RWPE2 (cell line): ENCODE measurements at places on chromosomes 11 and 22.

DNA sequence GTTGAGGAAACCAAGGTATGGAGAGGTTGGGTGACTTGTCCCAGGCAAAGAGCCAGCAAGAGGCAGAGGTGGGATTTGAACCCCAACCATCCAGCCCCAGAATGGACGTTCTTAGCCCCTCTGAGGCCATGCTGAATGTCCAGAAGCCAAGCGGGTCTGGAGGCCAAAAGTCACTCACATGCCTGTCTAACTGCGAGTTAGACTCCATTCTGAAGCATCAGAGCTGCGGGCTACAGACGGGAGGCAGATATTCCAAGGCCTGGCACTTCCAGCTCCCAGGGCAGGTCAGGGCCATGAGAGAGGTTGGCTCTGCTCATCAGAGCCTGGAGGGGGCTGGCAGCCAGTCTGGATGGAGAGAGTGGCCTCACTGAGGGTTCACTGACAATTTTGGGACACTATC is 616.5 kb downstream of the BRD1 start:
- DNase-seq: no peak

DNA sequence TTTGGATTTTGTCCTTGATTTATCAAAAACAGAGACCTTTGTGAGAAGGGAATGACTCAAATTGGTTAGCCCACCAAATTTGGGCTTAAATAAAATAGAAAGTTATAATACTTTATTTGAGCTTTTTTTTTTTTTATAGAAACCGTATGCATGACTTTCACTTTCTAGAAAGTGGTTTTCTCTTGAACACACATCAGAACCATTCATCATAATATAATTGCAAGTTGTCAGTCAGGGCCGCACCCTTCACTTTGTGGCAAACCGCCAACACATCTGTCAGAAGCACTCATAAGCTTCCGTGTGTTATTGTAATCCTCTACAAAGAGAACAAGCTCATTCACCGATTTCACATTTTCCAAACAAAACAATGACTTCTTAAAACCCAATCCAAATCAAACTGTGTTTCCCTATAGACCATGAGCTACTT is 76.1 kb downstream of the SOX6 start:
- peak; percentile 71 for DNase-seq

DNA sequence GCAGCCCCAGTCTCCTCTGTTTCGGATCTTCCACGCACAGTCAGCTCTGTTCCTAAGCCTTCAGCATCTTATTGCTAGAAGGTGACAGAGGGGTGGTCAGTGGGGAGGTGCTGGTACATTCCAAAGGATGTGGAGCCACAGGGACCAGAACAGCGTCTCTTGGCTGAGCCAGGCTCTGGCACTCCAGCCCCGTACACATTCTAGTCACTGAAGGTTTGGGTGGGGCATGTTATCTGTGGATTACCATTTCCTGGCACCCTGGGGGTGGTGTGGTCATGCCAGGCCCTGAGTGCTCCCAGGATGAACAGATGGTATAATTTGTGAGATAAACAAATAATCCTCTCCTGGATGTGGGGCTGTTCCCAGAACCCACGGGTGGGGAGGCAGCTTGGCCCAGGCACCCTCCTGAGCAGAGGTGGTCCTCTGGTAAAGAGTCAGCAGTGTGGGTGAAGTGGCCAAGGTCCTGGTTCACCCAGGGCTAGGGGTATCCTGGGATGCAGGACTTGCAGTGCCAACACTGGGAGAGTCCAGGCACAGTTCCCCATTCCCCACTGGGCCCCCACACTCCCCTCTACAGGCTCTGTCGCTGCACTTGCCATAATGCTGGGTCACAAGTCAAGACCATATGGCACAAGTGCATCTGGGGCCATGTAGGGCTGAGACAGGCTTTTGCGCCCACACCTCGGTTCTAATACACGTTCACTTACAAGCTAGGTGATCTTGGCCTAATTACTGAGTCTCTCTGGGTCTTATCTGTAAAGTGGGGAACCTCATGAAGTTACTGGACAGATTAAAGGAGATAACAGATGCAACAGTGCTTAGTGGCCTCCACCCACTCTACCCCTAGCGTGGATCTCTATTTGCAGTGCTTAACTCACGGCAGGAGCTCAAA is 33.0 kb downstream of the DKK3 start:
- no peak for DNase-seq

DNA sequence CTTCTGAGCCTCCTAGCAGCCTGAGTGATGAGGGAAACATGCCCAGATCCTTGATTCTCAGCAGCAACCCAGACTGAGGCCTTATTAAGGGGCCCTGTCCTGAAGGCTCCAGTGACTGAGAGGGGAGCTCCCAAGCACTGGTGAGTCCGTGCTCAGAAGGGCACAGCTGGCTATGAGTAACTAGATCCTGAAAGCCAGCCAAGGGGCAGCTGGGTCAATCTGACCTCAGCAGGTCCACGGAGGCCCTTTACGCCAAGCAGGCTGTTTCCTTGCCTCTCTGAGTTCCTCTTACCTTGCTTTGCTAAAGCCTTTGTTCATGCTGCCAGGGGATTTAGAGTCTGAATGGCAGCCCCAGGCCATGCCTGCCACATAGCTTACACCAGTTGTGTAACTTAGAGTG is 19.3 kb upstream of the MIEF1 start:
- no peak for DNase-seq

DNA sequence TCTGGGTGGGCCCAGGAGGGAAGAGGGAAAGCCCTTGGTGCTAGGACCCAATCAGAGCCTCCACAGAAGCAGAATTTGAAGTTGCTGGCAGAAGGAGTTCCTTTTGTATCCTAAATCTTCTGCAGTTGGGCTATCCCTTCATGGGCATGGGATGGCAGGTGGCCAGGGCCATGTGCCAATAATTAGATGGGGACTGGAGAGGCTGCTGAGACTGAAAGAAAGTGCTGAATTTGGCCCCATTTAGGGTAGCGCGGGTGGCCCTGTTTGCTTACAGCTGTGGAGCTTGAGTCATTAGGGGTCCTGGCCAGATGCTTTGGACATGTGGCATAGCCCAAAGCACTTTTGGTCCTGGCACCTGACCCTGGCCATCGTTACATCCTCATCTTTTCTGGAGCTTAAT is 27.1 kb downstream of the PARVA start:
- no peak for DNase-seq

DNA sequence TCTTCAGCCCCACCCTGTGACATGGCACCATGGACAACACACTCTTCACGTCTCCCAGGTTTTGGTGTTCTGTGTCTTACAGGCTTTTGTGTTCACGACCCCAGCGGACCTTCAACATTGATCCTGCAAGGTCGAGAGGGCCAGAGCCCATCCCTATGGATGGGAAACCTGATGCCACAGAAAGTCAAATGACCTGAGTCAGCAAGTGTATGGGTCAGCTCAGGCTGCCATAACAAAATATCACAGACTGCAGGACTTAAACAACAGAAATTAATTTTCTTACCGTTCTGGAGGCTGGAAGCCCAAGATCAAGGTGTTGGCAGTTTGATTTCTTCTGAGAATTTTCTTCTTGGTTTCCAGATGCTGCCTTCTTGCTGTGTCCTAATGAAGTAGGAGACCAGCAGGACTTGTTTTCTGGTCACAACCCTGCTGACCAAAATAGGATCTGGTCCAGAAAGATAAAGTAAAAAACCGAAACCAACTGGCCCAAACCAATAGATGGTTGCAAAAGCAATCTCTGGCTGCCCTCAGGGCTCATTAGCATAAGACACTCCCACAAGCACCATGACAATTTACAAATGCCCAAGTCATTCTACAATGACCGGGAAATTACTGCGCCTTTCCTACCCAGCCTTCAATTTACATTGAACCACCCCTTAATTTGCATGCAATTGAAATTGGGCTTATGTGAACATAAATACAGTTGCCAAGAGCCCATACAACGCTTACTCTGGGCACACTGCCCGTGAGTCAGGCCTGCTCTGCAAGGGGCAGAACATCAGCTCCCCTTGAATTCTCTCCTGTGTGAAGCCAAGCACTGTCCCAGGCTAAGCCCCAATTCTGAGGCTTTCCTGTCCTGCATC is 113.9 kb downstream of the RPS6KA4 start:
- DNase-seq: no peak

GRCh38 chr11:73171436-73172161 is 29.5 kb upstream of the FCHSD2 start:
- no peak for DNase-seq

GRCh38 chr22:36344106-36344827 is 43.5 kb downstream of the MYH9 start:
- no peak for DNase-seq

- no peak for DNase-seq
These were observed 1.6 kb upstream of the LRRC55 start for GRCh38 chr11:57180081-57180561.

DNA sequence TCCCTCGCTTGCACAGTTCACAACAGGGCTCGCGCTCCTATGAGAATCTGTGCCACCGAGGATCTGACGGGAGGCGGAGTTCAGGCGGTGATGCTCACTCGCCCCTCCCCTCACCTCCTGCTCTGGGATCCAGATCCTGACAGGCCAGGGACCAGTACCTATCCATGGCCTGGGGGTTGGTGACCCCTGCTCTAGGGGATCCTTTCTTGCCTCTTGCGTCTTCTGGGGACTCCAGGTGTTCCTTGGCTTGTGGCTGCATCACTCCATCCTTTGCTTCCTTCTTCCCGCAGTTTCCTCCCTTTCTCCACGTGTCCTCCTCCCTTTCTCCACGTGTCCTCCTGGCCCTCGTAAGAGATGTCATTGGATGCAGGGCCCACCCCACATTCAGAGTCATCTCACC is 30.6 kb upstream of the KRTAP5-7 start:
- DNase-seq: peak; percentile 25

- DNase-seq: peak; percentile 34
These were observed 9.6 kb upstream of the CTSD start for GRCh38 chr11:1773131-1773993.
